Motor neuron (in vitro differentiated cells): ENCODE measurements at places on chromosomes 5 and 9.

GRCh38 chr9:112241491-112241890 is 66.4 kb upstream of the SUSD1 start:
- ATAC-seq, result no peak

DNA sequence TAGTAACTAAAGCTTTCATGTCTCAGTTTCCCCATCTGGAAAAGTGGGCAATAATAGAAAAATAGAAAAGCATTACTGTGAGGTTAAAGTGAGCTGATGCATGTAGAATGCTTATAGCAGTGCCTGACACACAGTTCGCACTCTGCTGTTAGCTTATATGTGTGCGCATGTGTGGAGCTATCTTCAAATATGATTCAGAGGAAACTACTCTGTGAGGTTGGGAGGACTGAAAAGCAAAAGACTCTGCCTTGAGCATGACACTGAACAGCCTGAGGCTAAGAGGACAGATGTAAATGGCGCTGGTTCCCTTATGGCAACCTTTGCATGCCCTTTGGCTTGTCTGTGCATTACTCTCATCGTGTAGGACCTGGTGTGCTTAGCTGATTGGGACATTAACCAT is 19.4 kb downstream of the NTRK2 start:
- ATAC-seq, result no peak

DNA sequence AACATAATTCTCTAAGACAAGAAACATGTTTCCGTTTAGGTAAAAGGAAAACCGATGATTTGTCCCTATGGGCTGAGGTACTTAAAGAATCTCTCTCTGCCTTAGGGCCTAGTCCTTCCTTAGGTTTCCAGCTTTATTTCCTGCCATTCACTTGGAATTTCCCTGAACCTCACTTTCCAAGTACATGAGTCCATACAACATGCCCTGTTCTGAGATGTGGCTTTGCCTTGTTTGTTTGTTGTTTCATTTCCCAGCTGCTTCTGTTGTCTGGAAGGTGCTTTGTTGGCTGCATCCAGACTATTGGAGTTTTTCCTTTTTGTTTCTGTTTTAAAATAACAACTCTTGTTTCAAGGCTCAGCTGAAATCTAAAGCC is 95.2 kb downstream of the ALDH1A1 start:
- ATAC-seq, result no peak

DNA sequence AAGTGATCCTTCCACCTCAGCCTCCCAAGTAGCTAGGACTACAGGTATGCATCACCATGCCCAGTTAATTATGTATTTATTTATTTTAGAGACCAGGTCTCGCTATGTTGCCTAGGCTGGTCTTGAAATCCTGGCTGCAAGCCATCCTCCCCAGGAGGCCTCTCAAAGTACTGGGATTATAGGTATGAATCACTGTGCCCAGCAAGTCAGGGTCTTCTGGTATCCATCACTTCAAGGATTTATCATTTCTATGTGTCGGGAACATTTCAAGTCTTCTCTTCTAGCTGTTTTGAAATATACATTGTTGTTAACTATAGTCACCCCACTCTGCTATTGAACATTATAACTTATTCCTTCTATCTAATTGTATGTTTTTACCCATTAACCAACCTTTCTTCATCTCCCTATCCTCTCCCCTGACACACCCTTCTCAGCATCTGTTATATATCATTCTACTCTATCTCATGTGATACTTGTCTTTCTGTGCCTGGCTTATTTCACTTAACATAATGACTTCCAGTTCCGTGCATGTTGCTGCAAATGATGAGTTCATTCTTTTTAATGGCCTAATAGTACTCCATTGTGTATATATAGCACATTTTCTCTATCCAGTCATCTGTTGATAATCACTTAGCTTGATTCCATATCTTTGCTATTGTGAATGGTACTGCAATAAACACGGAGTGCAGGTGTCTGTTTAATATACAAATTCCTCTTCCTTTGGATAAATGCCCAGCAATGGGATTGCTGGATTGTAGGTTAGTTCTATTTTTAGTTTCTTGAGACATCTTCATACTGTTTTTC is 26.4 kb downstream of the UTP15 start:
- ATAC-seq, result peak; percentile 63

DNA sequence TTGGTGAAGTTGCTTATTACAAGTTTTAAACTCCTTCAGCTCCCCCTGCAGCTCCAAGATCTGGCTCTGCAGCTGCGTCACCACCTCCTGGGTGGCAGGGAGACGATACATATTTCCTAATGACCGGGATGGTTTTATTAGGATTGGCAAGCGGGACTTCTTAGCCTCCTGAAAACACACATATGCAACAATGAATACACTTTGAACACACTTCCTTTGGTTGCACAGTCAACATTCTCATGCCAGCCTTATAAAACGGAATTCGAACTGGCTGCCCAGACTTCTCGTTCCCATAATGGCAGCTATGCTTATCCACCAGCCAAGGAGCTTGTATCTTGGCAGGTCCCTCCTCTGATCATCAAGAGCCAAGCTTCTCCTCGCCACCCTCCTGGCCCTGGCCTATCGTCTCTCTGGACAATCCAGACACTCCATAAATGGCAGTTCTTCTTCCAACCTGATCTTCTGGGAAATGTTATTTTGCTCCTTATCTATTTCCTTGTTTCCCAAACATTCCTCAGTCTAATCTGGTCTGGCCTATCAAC is 131.9 kb downstream of the CDK5RAP2 start:
- ATAC-seq, result no peak

DNA sequence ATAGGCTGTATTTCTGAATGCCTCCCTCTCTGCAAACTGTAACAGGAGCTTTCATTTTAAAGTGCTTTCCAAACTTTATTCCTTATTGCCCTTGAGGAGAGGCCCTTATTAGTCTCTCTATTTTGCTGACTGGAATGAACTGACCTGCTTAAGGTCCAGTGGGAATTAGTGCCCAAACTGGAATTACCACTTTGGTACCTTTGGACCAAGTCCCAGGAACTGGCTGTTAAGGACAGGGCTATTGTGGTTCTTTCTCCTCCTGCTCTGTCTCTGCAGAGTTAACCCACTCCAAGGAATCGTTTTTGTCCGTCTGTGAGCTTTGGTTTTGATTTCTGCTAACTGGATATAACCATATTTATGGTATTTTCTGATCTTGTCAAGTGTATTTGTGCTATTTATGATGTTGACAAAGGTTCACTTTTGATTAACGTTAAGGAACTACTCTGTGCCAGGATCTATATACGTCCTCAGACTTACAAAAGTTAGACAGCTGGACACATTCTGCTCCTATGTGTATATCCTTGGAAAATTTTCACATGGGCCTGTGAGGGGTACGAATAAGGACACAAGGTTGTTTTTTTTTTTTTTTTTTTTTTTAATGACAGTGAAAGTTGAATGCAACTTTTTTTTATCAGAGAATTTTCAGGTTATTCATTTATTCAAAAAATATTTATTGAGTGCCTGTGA is 189.1 kb upstream of the ANKRD55 start:
- ATAC-seq, result no peak

GRCh38 chr5:34610546-34610945 is 45.6 kb upstream of the RAI14 start:
- ATAC-seq, result no peak

- ATAC-seq, result peak; percentile 54
Measured at GRCh38 chr9:83336706-83337105, 201.5 kb downstream of the FRMD3 start.

- no peak for ATAC-seq
Measured at GRCh38 chr9:127184641-127185040, 62.2 kb upstream of the ANGPTL2 start.

DNA sequence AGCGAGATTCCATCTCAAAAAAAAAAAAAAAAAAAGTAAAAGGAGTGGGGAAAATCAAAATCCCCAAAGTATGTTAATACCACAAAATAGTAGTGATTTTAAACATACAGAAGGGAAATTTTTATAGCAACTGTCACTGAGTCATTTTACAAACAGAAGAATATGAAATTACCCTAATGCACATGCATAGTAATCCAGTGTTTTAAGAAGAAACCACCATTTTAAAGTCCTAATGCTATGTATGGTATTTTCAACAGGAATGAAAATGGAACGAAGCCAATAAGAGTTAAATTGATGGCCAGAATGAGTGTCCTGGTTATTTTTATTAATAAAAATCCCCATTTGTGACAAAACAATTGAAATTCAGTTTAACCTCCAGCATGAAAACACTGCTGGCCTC is 26.7 kb upstream of the NXNL2 start:
- ATAC-seq, result no peak

GRCh38 chr5:56917534-56917933 is 8.1 kb downstream of the SETD9 start:
- no peak for ATAC-seq
